ENCODE measurements at places on chromosomes 2 and 18.

- DNase-seq, result no peak
These were observed 294.2 kb upstream of the SALL3 start for GRCh38 chr18:78685250-78685979.

DNA sequence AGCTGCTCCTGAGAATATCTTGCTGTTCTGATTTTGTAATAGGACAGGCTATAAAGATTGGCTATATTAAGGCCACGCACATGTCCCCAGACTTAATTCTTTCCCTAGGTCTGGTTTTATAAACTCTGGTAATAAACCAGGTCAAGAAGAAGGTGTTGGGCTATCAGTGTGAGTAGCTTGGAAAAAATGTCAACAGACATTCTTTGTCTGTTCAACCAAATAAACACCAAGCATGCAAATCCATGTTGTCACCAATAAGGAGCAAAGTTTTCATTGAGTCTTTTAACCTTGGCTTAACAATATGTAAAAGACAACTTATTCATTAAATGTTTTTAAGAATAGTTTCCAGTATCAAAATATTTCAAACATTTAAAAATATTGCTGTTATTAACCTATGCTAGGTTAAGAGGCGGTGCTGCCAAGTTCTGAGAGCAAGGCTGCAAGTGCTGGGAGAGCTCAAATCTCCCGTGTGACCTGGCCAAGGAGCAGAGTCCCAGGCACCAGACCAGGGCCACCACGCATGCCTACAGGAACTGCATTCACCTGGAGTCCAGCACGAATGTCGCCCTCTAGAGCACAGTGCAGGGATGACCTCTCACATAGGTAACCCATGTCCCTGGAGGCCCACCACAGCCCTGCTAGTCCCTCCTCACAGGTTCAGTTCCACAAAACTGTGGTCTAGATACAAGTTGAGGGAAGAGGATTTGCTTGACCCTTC, 120.5 kb upstream of the POU3F3 start:
- no peak for DNase-seq

DNA sequence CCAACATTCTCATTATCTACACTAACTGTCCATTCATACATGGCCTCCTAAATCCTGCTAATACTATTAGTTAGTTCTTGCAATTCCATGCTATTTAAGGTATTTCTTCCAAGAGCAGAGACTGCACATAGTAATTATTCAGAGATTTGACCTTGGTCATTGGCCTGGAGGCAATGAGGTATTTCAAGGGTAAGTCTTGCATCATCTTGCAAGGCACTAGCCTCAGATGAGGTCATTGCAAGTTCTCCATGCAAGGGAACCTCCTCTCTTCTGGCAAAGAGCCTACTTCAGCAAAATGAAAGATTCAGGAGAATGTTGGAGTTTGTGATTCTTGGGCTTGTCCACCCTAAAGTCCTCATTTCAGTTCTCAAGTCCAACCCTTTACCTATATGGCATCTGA, 48.5 kb upstream of the IKZF2 start:
- no peak for DNase-seq

DNA sequence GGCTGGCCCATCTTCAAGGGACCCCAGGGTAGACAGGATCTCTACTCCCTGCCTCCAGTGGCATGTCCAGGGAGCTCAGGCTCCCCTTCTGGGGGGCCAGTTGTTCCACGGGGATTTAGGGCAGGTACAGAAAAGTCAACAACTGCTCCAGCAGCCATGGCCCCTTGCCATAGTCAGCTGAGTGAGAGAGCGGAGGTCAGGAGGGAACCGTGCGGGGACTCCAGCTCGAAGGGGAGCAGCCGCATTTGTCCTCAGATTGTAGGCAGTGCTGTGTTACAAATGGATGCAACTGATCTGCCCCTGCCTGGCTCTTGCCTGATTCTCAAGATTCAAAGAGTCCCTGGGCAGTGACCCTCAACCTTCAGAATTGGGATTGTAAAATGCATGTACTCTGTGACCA, 49.9 kb downstream of the ITGB1BP1 start:
- DNase-seq, result no peak

- DNase-seq, result no peak
These were observed 5.7 kb downstream of the PTMA start for GRCh38 chr2:231713730-231714638.

All from chondrocyte (in vitro differentiated cells).